Erythroblast (primary cell): ENCODE measurements at places on chromosomes 12 and 14.

GRCh38 chr14:67186789-67187584 is 2.3 kb upstream of the GARIN2 start:
- no peak for DNase-seq

DNA sequence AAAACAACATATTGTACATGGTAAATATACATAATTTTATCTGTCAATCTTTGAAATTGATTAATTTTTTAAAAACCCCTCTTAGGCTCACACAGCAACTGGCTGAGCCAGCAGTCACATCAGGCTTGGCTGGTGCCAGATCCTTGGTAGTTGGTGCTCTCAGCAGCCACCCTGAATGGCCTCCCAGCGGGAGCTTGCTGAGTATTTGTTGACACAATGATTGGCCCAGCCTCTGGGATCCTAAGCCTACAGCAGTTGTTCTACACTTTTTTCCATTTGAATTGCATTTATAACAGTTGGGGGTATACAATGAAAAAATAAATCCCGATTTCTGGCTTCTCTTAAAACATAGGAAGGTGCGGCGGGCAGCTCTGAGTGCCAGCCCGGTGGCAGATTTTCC is 11.1 kb downstream of the PRKAB1 start:
- no peak for DNase-seq

DNA sequence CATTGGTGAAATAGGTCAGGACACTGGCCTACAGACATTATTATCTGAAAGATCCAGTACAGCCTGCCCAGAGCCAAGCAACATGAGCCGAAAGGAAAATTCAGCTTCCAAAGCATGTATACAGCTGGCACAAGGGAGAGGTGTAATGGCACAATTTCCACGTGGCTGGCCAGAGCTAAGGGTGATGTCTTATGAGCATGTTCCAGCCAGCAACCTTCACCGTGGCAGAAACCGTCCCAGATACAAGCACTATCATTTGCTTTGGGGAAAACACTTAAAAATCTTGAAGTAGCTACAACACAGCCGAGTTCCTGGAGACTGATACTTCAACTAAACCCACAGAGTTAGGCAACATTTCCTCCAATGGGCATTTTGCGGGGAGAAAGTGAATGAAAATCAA is 44.5 kb downstream of the CORO1C start:
- DNase-seq = no peak

- no peak for DNase-seq
These were observed 59.9 kb downstream of the HSP90AA1 start for GRCh38 chr14:102026934-102027333.

DNA sequence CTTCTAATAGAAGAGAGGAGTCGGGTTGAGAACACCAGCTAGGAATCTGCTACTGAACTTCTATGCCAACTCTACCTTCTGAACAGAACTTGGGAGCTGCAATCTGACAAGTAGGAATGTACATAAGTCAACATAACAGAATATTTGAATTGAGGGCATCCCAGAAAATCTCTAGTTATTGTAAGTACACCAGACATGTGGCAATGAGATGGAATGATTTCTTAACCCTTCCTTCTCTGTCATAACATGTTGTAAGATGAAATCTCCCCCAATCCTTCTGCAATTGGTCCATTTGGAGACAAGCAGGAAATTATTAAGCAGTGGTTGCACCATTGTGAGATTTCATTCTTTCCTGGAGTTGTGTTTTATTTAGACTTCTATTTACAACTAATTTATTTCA is 68.7 kb upstream of the TMPO start:
- no peak for DNase-seq

DNA sequence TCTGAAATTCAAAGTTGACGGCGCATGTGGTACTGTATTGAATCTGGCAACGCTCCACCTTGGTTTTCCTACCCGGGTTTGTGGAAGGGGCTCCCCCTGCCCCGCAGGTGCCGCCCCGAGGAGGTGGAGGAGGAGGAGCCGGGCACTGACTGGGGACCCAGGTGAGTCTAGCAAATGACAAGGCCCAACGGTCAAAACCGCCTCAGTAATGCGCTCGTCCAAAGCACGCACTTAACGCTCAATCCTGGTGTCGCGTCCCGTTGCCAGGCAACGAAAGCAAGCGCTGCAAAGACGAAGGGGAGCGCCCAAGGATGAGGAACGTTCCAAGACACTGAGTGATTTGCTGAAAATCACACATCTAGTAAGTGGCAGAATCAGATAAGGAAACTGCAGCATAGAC is 24.0 kb upstream of the CLEC4E start:
- DNase-seq = no peak

GRCh38 chr14:102046337-102047278 is 40.2 kb downstream of the HSP90AA1 start:
- peak; percentile 78 for DNase-seq

- DNase-seq = no peak
These were observed 623.2 kb downstream of the CCER1 start for GRCh38 chr12:90331821-90332220.

DNA sequence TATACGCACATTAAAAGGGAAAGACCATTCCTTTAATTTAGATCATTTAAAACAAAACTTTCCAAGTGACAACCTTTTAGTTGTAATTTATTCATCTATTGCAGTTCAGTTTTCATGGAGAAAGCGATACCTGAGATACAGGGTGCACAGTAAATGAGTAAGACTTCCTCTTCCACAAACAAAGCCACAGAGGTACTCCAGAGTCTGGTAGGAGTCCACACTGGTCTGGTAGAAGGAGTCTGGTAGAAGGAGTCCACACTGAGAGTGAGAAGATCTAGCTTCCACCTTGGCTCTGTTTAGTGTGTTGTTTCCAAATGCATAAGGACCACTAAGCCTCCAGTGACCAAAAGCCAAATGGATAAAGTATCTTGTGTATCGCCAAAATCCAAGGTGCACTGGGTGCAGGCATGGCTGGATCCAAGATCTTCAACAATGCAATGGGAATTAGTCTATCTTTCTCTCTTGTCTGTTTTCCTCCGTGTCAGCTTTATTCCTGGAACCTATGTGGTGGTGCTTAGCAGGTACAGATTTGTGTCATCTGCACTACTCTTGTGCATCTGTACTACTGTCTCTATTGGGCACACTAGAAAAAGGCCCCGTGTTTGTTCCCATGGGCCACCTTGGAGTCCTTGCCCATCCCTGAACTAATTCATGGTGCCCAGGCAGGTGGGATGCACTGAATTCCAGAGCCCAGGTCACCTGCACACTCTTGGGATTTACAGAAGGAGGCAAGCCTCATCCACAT is 331.1 kb downstream of the BCL11B start:
- no peak for DNase-seq

- no peak for DNase-seq
These were observed 11.5 kb downstream of the CCND2 start for GRCh38 chr12:4285070-4285469.

GRCh38 chr12:120855823-120856588 is 48.2 kb downstream of the SPPL3 start:
- DNase-seq = no peak

- peak; percentile 72 for DNase-seq
These were observed at the start of gene SELPLG for GRCh38 chr12:108633534-108634248. Gene SELPLG (minus strand): TSS chr12:108633894. CDS start chr12:108624307, 9,587 bp downstream.

DNA sequence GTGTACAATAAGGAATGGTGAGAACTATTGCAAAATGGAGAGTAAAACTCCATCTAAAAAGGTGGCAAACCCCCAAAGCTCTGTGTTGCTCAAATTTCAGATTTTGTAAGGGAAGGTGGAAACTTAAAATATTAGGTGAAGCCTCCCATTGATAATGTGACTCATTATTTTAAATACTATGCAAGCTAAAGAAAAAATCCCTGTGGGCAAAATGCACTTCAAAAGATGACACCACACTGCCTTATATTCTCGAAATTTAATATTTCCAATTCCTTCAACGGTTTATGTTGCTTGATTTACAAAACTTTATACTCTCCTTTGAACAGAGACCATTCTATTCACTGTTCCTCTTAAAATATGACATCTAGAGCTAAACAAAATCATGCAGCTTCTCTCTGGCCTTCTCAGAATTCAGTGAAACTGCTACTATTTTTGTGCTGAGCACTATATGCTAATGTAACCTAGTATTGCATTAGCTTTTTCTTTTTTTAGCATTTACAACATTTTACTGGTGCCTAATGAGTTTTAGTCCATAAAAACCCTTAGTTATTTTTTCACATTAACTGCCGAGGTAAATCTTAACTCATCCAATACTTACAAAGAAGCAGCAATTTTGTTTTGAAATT is 297.7 kb downstream of the SYT1 start:
- DNase-seq = no peak

DNA sequence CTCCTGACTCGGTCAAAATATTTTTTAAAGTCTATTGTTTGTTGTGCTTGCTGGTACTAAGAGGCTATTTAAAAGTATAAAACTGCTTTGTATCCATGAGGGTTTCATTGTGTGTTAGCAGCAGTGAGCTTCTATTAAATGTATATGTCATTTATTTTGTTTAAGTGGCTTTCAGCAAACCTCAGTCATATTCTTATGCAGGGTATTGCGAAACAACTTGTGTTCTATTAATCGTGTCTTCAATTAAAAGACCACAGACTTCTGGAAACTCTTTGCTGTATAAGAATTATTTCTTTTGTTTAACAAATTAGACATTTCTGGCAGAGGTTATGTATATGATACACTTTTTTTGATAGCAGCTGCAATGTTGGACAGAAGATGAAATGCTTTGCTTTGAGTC is 6.5 kb downstream of the IAPP start:
- no peak for DNase-seq

DNA sequence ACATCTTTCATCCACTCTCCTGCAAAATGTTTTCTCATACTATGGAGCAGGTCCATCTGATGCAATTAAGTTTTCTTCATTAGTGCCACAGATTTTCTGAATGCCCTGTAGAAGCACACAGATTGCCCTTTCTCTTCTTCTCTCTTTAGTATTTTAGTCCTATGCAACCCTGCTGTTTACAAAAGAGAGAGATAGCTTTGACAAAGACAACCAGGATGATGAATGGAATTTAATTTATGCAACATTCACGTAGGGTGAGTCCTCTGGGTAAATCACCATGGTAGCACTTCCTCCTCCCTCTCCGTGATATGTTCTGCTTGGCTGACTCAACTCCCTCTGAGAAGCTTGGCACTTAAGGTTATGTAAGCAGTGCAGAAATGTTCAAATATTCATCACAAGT is 400.9 kb upstream of the PDE3A start:
- DNase-seq = no peak

GRCh38 chr12:75585330-75585729 is 73.9 kb upstream of the KRR1 start:
- DNase-seq = no peak

- no peak for DNase-seq
These were observed 31.2 kb upstream of the CHPT1 start for GRCh38 chr12:101666052-101666728.

DNA sequence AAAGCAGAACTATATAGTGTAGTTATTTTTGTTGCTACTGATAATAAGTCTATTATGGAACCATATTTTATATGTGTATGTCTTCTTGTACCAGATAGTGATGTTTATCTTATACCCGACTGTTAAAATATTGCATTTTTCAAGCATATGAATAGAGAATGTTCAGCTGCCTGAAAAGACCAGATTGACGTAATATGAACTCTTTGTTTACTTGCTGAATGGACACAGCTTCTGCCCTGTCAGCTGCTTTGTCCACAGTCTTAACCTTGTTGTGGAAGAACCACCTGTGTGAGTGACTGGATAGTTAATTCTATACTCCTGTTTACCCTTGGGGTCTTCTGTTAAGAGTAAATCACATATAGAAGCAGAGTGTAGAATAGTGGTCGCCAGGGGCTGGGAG is 109.3 kb downstream of the LGR5 start:
- no peak for DNase-seq

DNA sequence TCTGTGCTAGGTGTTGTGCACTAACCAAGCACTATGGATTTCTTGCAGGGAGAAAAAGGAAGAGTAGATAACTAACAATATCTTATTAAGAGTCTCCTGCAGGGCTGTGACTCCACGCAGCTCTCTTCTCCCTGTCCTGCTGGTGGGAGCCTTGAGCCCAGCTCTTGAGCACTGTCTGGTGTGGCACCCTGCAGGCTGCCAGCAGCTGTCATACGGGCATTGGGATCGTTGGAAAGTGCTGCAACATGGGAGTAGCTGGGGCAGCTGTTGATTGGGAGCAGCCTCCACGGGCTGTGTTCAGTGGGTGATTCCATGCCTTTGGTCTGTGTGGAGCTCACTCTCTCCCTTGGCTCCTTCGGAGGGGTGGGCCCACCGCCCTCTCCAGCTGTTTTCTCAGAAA is 125.3 kb downstream of the FBXL14 start:
- no peak for DNase-seq

DNA sequence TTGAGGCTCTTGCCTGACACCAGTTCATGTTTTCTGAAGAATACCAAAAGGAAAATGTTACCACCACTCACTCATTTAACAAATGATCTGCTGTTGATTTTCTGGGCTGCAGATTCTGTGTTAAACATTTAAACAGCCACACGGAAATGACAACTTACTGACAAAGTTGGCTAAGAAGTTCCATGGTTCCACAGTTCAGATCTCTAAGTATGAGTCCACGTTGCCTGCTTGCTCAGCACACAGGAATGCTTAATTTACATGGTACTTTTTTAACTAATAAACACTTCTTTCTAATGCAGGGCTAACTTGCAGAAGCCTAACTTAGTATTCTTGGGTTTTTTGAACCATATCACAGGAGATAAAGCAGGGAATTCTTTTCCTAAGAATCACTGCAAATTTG is 34.7 kb downstream of the PTGER2 start:
- no peak for DNase-seq

- DNase-seq = peak; percentile 85
These were observed 32.3 kb downstream of the NINJ2 start for GRCh38 chr12:630656-631632.

- DNase-seq = no peak
These were observed 60.9 kb upstream of the PSMA6 start for GRCh38 chr14:35231207-35231760.

GRCh38 chr12:50221228-50222008 is 54.2 kb upstream of the CERS5 start:
- DNase-seq = no peak

DNA sequence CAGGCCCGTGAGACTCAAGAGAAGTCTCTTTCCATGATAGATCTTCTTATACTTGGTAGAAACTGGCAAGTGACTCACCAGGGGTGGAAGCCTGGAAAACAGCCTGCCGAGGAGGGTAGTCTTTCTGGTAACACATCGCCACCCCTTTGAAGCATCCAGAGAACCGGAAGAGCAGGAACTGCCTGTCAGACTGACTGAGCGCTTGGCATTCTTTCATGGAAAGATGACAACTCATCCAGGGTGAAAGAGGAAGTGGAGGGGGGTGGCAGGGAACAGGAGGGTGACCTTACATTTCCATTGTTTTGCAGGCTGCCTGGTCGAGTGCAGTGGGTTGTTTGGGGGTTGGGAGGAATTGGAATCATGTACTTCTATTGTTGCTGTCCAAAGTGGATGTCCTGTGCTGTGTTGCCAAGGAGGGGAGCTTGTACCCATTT is 34.5 kb downstream of the PRKCH start:
- DNase-seq = no peak

DNA sequence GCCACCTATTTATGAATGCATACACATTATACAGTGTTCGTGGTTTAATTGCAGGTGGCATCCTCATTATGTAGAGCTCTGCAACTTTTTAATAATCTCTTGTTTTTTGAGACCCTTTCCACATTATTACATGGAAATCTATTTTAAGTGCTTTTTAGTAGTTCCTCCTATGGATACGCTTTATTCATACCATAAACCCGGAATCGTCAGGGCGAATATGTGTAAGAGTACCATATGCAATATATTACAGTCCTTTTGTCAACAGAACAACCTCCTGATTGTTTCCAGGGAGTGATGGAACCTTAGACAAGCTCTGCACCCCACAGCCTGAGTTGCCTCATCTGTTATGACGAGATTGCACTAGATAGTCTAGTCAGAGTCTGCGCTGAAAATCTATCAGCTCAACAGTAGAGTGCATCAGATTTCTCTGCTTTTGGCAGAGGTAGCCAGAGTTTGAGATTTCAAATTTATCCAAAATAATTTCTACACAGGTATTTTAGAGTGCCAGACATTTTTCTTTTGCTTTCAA is 33.6 kb downstream of the EID3 start:
- no peak for DNase-seq
